NB4 (cell line): ENCODE measurements at places on chromosomes 4 and X.
A peak's percentile ranks its signal among the peaks of the same experiment; 100 is the strongest.

DNA sequence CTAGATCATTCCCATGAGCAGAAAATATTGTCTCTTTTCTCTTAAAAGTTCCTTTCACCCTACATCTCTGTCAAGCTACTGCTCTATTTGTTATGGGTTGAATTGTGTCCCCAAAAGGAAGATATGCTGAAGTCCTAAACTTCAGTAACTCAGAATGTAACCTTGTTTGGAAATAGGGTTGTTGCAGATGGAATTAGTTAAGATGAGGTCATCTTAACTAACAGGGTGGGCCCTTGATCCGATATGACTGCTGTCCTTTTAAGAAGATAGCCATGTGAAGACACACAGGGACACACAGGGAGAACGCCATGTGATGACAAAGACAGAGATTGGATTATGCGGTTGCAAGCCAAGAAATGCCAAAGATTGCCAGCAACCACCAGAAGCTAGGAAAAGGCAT lies 12.8 kb upstream of the SLC39A8 start:
- DNase-seq, result no peak

- DNase-seq, result peak; percentile 42
Observed at GRCh38 chrX:100995469-100995868, 26.0 kb downstream of the ARL13A start.

DNA sequence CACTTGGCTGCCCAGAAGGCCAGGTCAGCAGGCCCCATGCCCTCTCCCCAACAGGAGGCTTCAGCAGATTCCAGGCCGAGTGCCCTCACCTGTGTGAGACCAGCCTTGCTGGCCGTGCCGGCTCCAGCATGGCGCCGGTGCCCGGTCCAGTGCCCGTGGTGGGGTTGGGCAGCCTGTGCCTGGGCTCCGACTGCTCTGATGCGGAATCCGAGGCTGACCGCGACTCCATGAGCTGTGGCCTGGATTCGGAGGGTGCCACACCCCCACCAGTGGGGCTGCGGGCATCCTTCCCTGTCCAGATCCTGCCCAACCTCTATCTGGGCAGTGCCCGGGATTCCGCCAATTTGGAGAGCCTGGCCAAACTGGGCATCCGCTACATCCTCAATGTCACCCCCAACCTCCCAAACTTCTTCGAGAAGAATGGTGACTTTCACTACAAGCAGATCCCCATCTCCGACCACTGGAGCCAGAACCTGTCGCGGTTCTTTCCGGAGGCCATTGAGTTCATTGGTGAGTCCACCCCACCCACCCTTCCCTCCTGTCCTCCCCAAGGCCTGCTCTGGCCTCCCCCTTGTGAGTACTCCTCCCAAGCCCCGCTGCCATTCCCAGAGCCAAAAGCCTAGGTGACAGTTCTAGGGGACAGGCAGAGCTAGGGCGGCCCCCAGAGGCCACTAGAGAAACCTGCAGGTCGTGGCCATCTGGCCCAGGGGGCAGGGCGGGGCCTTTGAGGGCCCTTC lies 2.3 kb downstream of the DUSP9 start:
- peak; percentile 62 for DNase-seq

DNA sequence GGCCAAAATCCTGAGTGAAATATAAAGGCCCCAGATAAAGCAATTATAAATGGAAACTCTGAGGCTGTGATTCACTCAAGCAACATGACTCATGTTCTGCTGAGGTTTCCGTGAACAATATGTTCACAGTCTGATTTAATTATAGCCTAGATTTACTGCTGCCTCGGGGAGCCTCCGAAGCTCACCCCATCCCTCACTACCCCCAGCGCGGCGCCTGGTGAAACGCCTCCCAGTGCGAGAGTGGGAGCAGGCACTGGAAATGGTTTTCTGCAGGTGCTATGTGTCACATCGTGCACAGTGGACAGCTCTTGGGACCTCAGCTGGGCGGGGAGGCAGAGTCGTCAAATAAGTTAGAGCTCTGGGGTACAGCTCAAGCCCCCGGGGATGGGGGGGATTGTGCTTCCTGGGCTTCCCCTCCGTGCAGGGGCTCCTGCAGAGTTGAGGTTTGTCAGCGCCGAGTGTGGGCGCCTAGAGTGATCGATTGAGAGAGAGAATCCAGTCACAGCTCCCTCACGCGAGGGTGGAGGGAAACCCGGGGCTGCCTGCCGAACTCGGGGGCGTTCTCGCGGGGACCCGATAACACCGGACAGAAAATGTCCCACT lies 110.6 kb downstream of the PHKA2 start:
- DNase-seq, result no peak

DNA sequence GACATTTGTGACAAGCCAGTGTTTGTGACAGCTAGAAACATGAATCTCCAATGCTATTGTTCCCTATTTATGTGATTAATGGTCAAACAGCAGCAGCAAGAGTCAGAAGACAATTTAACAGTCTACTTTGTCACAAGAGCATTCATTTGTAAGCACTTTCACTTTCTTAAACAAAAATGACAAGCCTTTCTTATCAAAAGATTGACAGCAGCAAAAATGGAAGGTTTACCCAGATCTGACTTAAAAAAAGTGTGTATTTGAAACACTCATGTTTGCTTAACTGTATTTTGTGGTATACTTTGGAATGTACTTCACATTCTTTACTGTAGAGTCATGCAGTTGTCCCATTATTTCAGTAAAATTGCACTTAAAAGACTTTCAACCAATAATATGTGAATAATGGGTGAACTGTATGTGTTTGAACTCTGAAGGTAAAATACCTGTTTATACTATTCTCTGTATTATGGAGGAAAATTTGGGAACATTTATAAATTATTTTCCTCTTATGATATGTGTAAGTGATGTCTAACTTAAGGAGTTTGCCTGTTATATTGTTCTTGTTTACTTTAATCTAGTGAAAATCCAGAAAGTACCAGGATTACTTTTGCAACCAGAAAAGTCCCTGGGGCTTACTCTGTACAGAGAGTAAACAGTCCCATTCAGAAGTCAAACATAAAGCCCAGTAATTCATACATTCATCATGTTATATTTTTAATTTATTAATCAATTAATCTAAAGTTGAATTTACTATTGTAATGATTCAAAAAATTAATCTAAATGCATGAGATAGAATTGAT lies 314.9 kb upstream of the TRAM1L1 start:
- DNase-seq, result no peak

- peak; percentile 21 for DNase-seq
Observed at GRCh38 chr4:173958445-173958844, 325.0 kb downstream of the FBXO8 start.

DNA sequence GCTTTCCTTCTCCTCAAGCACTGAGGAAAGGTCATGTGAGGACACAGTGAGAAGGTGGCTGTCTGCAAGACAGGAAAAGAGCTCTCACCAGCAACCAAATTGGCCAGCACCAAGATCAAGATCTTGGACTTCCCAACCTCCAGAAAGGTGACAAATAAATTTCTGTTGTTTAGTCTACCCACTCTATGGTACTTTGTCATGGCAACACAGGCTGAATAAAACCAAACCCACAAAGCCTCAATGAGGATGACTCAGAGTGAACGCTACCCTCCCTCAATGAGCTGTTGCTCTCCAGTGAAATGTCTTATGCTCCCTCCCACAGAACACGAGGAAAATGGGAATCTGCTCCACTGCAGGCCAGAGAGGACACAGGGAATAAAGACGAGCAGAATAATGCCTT lies 244.1 kb downstream of the RAB28 start:
- DNase-seq, result peak; percentile 48

GRCh38 chr4:47642191-47642830 lies 157.2 kb downstream of the ATP10D start:
- DNase-seq, result no peak

DNA sequence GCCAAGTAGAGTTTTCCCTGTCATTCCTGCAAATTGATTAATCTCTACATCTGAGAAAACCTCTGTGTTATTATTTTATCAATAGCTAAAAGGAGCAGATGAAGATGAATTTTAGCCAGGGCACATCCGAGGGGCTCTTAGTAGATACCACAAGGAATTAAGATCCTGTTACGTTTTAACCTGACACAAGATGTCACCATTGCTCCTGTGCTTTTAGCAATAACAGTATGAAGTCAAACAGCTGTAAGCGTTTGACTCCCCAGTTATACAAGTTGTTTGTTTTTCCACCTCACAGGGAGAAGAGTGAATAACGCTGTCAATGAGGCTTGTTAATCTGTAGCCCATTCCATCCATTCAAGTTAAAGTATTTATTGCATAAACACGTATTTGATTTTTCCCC lies 76.0 kb upstream of the AP1S2 start:
- DNase-seq, result peak; percentile 27

DNA sequence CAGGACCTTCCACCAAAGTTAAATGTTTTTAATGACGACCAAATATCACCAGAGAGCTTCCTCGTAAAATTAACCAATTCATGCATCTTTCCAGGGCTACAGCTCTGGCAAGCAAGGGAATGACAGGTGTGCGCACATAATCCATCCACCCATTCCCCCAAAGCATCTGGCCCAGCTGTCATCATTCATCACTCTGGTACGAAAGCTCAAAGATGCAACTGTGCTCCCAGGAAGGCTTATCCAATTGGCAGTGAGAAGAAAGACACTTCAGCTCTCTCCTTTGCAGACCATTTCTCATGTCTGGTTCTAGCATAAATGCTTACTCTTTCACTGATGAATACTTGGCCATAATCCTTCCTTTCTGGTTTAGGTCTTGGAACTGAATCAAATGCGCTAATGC lies 139.2 kb downstream of the NSUN7 start:
- no peak for DNase-seq

DNA sequence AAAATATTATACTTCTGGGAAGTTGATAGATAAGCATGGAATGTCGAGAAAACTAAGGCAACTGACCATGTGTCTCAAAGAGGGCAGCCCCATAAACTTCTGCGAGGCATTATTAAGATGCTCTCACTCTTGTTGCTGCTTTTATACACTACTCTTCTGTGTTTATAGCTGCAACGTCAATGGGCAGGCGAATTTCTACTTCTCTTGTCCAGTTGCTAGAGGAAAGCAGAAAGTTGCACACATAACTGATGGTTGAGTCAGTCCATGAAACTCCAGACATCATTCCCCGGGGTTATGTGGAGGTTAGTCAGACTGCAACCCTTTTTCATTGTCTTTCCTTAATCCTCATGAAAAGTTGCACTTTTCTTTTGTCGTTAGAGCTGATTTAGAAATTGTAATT lies 39.8 kb downstream of the VCX3B start:
- DNase-seq, result no peak

DNA sequence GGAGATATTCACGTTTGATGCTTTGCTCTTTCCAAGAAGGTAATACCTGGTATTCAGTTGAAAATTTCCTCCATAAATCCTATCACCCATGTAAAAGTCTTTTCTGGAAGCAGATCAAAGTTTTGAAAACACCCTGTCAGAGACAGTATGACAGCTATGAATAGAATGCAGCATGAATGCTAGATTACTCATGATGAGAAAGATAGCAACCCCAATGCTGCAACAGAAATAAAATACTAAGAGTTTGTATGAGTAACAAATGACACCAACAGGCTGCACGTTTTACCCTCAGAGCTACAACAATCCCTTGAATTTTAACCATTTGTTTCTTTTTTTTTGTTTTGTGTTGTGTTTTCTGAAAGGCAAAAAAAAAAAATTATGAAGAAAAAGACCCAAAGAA lies 108.6 kb downstream of the ARHGAP6 start:
- no peak for DNase-seq

- no peak for DNase-seq
Observed at GRCh38 chrX:69073241-69073640, 92.0 kb downstream of the PJA1 start.

DNA sequence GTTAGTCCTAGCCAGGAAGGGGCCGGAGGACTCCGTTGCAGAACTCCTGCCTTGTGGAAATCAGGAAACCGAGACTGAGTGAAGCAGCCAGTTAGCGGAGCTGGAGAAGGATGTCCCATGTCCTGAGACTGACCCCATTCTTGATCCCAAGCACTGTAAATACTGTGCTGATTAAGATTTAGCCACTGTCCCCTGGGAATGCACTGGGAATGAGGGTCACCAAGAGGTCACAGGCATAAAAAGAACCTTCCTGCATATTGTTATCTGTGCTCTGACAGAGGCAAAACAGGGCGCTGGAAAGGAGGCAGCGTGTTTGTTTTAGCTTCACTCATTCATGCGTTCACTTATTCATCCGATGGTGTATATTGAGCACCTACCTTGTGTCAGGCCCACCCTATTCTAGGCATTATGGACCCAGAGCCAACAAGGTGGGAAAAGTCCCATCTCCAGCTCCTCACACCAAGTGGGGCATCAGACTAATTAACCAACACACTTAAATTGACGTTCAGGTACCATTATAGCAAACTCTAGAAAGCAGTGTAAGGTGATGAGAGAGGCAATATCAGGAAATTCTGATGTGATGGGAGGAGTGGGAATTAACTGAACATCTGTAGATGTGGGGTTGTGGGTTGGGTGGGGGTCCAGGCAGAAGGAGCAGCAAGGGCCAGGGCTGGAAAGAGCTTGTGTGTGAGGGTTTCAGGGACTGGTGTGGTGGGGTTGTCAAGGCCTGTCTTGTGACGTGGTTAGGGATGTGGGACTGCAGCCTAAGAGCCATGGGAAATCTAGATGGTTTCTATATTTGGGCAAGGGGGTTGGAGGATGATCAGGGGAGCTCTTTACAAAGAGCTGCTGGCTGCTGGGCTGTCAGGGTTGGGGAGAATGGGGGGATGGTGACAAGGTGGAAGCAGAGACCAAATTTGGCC lies 10.6 kb upstream of the SLC2A9 start:
- no peak for DNase-seq

DNA sequence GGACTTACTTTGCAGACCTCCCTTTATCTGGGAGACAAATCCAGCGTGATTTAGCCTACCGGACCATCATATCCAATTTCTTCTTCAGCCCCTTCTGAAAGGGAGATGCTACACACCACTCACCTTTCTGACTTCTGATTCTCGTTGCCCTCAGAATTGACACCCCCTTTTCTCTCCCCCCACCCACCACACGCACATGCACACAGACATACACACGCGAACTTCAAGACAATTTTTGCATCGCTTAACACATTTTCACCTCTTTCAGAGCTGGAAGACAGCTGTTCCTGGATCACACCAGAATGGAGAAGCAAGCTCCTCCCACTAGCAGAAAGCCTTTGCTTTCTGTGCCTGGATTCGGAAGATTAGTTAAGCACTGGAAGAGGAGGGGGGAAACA lies 1.0 kb upstream of the SNCA start:
- DNase-seq, result no peak

GRCh38 chrX:71993371-71993770 lies 82.7 kb downstream of the NHSL2 start:
- DNase-seq, result no peak
